ENCODE measurements at places on chromosomes 5 and 9. TPM values are rescaled to one million over a fixed set of nuclear protein-coding genes. Genes with fewer than 3 reads are reported as not detected.

The FGF1 gene
- not detected for total RNA-seq

The FYB1 gene
- total RNA-seq: 17.9 TPM

The PRDM9 gene
- not detected for total RNA-seq

The SPATA31C1 gene
- not detected for total RNA-seq

The GABRA6 gene
- total RNA-seq: not detected

The PCDHGA10 gene
- 7.4 TPM for total RNA-seq

The OR1J2 gene
- 0.42 TPM for total RNA-seq

The FAM240B gene
- not detected for total RNA-seq

The RASGEF1C gene
- not detected for total RNA-seq
